ENCODE measurements at places on chromosomes 2 and 18.

- DNase-seq, result no peak
These were observed 223.4 kb downstream of the MYT1L start for GRCh38 chr2:2107627-2108026.

- peak; percentile 89 for DNase-seq
These were observed at the start of gene LIMS1 for GRCh38 chr2:108533832-108534583. Gene LIMS1 (plus strand): TSS chr2:108534470. CDS start chr2:108534563, 93 bp downstream.

DNA sequence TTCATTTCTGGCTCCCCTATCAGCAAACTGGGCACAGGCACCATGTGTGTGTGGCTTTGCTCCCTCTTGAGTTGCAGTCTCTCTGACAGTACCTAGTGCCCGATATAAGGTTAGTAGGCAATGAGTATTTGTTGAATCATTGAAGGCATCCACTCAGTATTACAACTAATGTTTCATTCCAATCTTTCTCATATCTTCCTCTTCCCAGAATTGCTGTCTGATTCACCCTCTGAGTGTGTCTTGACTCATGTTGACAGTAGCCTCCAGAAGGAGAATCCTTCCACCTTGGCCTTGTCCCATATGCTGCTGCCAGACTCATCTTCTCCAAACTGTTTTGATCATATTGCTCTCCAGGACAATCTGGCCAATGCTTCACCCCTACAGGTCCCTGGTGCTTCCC, 202.5 kb downstream of the LRRTM1 start:
- DNase-seq, result no peak

- no peak for DNase-seq
These were observed 386.9 kb downstream of the FIGN start for GRCh38 chr2:163348857-163349380.

GRCh38 chr2:239882331-239882732, 142.8 kb downstream of the NDUFA10 start:
- peak; percentile 61 for DNase-seq

GRCh38 chr18:39188278-39188677, 1622.7 kb upstream of the CELF4 start:
- no peak for DNase-seq

DNA sequence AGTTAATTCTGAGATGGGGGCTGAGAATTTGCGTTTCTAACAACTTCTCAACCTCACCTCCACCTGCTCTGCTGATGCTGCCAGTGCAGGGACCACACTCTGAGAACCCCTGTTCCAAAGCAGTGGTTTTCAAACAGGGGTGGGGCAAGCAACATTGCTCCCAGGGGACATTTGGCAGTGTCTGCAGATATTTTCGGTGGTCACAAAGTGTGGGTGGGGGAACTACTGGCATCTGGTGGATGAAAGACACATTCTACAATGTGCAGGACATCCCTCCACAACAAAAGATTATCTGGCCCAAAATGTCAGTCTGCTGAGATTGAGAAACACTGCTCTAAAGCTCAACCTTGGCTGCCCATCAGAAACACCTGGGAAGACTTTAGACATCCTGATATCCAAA, 188.7 kb upstream of the SATB2 start:
- no peak for DNase-seq

- DNase-seq, result no peak
These were observed 15.8 kb downstream of the OTOF start for GRCh38 chr2:26462100-26462499.

DNA sequence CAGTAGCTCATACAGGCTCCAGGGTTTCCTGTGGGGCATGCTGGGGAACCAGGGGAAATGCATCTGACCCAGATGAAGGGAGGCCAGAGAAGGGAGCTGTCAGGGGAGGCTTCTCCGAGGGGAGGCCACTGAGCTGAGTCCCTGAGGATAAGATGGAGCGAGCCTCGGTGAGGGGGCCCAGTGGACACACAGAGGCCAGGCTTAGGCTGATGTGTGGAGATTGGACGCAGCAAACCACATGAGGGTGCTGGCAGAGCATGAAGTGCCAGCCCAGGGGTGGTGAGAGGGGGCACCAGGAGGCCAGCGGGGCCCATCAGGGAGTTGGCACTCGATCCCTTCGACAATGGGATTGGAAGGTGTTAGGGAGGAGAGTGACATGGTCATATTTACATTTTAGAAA, 235.0 kb downstream of the KLHL29 start:
- DNase-seq, result no peak

GRCh38 chr2:236265675-236266074, 1.5 kb upstream of the ASB18 start:
- DNase-seq, result no peak

DNA sequence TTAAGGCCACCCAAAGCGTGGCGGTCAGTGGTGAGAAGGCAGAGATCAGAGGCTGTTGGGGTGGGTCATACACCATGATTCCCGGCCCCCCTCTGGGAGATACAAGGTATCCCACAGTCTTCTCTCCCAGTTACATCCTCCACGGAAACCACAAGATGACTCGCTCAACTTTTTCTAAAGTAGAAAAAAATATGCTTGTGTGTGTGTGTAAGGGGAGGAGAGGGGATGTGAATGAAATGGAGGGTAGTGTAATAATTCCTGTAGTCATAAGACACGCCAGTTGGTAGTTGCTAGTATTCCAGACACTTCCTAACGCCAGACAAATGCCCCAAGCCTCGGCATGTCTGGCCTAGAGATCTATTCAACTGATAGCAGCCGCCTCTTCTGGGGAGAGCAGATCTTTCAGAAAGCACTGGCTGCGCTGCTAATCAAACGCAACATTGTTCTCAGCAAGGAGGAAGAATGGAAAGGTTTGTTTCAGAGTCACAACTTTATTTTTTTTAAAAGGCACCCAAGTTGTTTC, 143.5 kb downstream of the TGIF1 start:
- DNase-seq, result no peak

- no peak for DNase-seq
These were observed 161.7 kb downstream of the PARD3B start for GRCh38 chr2:204706939-204707338.

DNA sequence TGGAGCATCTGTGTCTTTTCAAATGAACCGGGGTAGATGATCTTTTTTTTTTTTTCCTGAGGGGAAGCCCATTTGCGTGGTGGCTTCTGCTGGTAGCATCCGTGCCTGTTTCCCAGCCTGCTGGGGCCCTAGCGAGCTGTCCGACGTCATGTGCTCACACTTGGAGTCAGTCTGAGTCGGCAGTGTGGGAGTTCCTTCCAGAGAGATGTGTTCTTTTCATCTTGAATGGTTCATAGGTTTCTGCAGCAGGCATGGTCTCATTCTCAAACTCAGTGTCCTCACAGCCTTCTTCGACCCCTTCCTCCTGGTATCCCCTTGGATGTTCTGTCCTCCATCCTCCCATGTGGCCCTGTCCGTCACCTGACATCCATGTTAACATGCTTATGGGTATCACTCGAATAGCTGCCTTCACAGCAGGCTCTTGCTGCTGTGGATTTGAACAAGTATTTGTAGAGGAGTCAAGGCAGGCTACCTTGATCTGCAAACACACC, 51.0 kb downstream of the LDLRAD4 start:
- peak; percentile 30 for DNase-seq

DNA sequence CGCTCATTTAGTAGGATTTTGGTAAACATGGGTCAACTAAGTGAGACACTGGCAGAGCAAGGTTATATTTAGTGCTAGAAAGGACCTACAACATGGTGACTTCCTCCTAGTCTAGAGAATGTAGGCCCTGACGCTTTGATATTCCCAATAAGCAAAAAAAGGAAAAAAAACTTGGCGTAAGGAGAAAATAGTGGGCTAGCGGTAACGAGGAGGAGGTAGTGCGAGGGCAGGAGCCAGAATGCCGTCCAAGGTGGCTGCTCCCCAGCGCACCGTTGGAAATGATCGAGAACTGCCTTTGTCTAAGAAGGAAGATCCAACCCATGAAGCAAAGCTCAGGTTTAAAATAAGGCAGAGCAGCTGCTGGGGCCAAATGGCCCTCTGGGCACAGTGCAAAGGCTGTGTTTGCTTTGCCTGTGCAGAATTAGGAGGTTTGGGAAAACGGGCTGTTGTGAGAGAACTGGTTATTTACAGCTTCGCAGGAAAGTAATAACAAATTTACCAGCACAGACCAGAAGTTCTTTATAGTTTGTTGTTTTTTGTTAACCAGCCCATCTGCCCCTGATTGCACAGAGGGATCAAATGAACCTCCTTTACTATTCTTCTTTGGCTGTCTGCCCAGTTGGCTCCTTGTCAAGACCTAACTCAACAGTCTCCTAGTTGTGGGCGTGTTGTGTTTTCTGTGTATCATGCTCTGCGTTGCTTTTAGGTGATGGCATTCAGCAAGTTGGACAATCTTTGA, 86.6 kb downstream of the ITGB1BP1 start:
- DNase-seq, result no peak

DNA sequence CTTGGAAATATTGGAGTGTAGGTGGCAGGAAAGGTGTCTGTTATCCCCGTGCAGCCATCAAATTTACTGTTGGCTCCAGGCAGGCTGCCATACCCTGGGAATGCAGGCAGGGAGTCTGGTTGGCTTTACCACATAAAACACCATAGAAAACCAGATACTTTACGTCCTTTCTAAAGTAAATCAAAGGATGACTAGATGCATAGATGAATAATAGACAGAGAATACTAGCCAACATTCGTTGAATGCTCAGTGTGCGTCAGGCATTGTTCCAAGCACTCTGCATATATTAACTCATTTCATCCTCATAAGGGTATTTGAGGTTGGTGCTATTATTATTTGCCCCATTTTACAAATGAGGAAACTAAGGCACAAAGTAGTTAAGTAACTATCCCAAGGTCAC, 65.2 kb downstream of the VSNL1 start:
- DNase-seq, result no peak
